ENCODE measurements at places on chromosomes 12 and 14.

- peak; percentile 59 for DNase-seq
Observed at GRCh38 chr12:12384571-12385340, 27.9 kb downstream of the BORCS5 start.

DNA sequence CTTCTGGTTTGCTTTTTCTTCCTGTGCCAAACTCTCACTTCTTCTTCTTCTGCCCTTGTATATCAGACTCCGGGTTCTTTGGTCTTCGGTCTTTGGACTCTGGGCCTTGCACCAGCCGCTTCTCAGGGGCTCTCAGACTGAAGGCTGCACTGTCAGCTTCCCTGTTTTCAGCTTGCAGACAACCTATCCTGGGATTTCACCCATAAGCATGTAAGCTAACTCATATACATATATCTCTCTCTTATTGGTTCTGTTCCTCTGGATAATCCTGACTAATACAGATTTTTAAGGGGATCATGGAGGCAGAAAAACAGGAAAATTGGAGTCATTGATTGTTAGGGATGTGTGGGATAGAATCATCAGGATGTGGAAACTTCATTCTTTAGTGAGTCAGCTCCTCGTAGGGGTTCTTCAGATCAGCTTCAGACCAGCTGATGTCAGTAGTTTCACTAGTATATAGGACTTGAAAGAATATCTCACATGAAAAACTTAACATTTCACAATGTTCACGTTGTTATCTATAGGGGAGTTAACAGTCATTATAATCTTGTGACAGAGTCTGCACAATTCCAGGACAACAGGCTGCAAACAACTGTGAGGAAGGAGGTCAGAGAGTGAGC, 102.9 kb downstream of the RASSF9 start:
- DNase-seq = no peak

DNA sequence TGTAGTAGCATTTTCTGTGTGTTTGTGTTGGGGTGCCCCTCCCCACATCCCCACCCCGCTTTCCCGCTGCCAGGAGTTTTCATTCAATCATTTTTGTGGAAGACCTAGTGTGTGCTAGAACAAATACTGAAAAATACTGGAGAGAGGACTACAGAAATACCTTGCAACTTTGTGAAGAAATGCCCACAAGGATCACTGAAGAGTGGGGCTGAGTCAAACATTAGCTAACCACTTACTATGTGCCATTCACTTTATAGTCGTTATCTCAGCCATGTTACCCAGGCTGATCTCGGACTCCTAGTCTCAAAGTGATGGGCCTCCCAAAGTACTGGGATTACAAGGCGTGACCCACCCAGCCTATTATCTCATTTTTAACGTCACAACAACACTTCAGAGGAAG, 559 bp upstream of the LMBR1L start:
- DNase-seq = peak; percentile 50

- no peak for DNase-seq
Observed at GRCh38 chr14:65237023-65237814, 134.9 kb upstream of the MAX start.

GRCh38 chr12:26434299-26435068, 239.1 kb downstream of the SSPN start:
- peak; percentile 71 for DNase-seq

DNA sequence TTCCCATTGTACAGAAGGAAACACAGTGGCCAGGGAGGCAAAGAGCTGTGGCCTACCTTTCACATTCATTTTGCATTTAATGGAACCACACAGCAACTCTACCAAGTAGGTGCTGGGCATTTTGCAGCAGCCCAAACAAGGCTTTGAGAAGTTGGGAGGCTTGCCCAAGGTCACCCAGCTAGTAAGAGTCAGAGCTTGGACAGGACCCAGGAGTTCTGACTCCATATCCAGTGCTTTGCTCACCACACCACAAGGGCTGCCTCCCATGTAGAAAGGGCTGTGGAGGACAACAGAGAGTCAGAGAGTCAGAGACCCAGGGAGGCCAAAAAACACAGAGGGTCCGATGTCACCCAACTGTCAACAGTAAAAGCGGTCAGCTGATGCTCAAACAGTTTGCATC, 400.2 kb downstream of the BCL11B start:
- no peak for DNase-seq

- no peak for DNase-seq
Observed at GRCh38 chr14:61489932-61490331, 168.6 kb downstream of the PRKCH start.

DNA sequence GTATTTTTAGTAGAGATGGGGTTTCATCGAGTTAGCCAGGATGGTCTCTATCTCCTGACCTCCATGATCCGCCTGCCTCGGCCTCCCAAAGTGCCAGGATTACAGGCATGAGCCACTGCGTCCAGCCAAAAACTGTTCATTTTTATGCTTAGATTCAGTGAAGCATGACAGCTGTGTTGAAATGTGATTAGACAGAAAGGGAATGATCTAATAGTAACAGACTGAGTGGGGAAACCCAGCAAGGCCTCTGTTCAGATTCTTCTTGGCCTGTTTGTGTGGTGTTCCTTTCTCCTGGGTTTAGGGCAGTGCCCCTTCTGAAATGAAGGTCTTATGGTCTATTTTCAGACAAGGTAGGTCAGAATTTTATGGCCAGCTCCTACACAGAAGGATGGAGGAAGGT, 11.8 kb upstream of the ABCD4 start:
- DNase-seq = no peak

DNA sequence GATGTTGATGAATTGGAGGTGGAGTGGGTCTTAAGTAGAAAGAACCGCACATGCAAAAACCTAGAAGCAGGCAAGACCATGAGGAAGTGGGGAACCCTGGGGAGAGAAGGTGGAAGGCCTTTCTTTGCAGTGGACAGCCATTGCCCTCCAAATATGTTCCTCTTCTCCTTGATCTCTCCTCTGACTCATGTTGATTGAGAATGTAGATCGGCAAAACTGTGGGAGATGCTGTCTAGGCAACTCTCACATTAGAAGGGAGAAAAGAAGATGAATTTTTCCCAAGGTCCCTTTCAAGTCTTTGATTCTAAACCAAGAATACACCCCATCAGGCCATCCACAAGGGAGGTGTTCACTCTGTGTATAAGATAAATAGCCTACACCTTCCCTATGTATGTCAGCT, 257.5 kb downstream of the MSRB3 start:
- DNase-seq = no peak

- peak; percentile 90 for DNase-seq
Observed at GRCh38 chr12:50765095-50765911, 1.4 kb downstream of the ATF1 start.

DNA sequence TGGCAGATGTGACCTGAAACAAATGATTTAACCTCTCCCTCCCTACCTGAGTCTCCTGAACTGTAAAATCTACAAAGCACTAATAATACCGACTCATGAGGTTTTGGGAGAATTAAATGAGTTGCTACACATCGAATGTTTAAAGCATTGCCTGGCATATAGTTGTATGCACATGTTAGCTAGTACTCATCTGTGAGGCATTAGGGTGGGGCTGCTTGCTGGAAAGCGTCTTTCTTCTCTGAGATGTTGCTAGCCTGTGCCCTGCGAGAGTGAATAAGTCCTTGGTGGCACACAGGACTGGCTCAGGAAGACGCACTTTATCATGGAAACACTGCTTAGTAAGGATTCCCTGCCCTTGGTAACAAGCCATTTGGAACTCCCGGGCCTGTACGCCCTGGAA, 6.1 kb downstream of the RAPGEF3 start:
- no peak for DNase-seq

DNA sequence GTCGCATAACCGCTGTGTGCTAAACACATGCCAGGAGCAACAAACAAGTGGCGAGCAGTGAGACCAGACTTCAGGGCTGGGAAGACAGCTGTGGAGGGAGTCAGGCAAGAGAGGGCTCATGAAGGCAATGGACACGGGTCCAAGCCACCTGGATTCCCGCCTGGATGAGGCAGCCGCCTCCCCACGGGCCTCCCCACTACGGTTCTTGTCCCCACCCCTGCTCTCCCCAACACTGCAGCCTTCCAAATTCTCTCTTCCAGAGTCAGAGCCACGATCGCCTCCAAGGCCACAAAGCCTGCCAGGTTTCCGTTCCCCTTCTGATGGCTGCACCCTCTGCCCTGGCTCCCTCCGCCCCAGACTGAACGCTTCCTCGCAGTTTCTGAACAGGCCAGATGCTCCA, 36.1 kb upstream of the PIWIL1 start:
- DNase-seq = no peak

- peak; percentile 52 for DNase-seq
Observed at GRCh38 chr14:31270196-31270772, 62.7 kb upstream of the HECTD1 start.

DNA sequence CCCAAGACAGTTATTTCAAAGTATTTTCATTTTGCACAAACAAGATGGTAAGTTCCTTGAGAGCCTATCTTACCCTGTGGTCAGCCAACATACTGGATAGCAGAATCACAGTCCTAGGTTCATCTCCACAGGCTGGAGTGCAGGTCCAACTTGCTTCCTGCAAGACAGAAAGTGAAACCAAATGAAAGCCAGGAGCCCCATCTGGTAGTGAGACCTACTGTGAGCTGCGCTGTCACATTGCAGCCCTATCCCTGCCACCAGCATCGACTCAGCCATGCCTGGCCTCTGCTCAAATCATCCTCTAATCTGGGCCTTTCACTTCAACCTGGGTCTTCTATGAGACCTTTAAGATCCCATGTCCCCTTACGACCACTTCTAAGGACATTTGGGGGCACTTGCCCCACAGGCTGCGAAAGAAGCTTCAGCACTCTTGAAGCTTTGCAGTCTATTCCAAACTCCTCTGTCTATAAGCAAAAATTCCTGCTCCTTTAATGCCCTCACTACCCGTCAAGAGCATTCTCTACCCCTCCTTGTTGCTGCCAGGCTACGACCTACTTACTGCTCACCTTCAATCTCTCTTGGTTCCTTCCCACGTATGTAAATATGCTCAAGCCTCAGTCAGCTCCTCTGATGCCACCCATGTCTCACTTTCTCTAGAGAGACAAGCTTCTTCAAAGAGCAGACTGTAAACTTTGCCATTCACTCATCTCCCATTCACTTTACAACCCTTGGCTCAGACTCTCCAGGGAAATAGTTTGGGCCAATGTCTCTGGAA, 55.9 kb upstream of the TSPAN11 start:
- no peak for DNase-seq

GRCh38 chr12:100508751-100509150, 35.1 kb downstream of the NR1H4 start:
- no peak for DNase-seq

Measured in hematopoietic multipotent progenitor cell treated with erythropoietin and hydrocortisone succinate and interleukin-3 and kit ligand, for 8 days (in vitro differentiated cells).